ENCODE measurements at places on chromosomes 2 and 18.

DNA sequence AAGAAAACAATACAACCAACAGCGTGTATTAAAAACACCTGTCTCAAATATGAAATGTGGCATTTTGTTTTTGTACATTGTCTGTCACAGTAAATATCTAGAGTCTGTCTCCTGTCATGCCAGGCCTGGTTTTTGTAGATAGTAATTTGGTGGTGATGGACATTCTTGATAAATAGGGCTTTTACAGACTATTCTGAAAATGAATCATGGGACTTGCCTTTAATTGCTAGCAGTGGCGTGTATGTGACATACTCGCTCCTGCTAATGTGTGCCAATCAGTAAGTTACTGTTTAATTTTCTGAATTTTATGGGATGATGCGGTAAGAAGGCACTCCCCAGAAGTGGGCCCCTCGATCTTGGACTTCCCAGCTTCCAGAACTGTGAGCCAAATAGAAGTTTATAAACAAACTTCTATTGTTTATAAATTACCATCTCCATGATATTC lies 83.7 kb downstream of the TANC1 start:
- no peak for DNase-seq

DNA sequence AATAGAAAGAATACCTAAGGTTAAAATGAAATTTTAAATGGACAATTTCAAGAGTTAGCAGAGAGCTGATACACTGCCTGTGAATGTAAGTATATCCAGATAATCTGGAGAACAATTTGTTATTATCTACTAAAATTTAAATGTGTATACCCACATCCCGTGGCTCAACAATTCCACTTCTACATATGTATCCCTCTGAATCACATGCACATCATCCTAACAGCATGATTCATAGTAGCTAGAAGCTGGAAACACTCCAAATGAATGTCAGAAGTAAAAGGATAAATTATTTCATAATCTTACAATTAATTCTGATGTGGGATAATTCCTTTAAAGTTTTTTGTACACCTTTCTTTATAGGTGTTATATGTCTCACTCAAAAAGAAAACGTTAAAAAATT lies 87.9 kb downstream of the CNTNAP5 start:
- DNase-seq: no peak

- no peak for DNase-seq
Measured at GRCh38 chr18:27061488-27062095, 123.5 kb downstream of the CHST9 start.

DNA sequence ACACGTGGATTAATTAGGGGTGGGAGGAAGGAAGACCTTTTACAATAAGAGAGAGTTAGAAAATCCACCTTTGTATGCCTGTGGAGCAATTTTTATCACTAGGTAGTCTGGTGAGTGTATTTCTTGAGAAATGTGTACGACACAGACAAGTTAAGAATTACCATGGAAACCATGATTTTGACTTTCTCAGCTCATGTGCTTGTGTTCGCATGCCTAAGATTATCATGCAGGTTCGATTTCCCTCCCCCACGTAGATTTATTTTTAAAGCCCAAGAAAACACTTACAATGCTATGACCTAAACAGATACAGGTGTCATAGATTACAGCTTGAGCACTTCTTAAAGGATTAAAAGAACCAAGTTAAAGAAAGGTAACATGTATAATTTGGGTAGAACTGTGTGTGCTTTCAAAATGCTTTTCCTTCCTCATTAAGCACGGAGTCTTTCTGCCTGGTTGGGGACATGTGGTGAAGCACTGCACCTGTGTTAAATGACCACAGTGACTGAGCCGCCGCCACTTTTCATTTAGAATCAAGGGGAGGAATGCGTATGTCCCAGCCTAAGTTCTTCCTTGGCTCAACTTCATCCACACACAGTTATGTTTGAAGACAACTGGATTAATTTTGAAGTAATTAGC lies 16.6 kb downstream of the SERTAD2 start:
- no peak for DNase-seq

GRCh38 chr2:232013701-232014353 lies 52.3 kb downstream of the DIS3L2 start:
- no peak for DNase-seq

DNA sequence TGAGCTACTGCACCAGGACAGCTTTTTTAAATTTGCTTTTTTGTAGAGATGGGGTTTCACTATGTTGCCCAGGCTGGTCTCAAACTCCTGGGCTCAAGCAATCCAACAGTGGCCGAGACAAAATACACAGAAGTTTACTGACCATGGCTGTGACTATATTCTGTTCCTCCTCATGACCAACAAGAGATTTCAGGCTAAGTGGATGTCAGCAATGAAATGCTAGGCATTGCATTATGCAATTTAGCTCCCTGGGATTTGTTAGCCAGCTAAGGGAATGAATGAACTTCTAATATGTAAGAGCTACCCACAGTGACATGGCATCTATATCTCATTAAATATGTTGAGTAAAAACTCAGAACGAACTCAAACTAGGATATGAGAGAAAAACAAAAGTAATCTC lies 81.9 kb upstream of the MBOAT2 start:
- DNase-seq: no peak

- DNase-seq: no peak
Measured at GRCh38 chr18:21270453-21270852, 28.4 kb downstream of the GREB1L start.

DNA sequence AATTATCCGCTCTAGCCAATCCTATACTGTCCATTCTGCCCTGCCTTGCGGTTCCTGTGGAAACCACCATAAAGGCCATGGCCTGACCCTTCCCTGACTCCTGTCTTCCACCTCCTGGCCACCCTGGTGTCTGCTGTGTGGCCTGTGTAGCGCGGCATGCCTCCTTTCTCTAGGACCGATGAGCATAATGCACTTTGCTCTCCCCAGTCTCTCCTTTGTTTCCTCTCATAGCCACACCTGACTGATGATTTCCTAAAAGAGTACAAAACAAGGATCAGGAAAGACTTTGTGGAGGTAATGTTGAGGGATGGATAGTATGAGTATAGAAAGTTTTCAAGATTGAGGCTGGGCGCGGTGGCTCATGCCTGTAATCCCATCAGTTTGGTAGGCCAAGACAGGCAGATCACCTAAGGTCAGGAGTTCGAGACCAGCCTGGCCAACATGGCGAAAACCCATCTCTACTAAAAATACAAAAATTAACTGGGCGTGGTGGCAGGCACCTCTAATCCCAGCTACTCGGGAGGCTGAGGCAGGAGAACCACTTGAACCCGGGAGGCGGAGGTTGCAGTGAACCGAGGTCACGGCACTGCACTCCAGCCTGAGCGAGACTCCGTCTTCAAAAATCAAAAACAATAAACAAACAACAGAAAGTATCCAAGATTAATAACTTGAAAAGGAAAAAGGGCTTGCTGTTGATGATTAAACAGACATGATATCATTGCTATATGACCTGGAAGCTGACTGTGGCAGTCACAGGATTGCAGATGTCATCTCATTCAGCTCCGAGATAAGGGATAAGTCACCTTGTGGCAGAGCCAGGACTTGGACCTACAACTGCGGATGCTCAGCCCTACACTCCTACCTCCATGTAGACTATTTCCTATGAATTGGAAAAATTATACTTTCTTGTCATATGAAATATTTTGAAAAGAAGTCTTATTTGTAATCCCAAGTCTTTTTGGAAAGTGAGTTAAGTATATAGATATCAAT lies 16.6 kb downstream of the SOWAHC start:
- no peak for DNase-seq

DNA sequence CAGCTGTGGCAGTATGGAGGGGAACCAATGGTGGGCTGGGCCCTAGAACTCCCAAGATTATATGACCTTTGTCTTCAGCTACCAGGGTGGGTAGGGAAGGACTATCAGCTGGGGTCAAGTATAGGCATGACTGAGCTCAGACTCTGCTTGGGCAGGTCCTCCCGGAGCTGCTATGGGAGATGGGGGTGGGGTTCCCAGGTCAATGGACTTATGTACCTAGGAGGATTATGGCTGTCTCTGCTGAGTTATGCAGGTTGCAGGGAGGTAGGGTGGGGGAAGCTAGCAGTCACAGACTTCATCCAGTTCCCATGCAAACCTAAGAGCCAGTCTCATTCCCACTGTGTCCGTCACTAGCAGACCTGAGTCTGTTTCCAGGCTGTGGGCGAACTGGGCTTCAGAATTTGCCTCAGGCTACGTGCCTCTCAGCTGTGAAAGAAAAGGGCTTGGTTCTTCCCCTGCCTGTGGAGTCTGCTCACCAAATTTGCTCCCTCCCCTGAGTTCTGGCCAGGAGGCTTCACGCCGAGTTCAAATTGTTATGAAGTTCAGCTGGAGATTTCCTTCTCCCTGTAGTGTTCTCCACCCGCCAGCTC lies 985.8 kb upstream of the NRXN1 start:
- no peak for DNase-seq
